AML-193 (cell line): ENCODE measurements at places on chromosomes 2 and 18.

DNA sequence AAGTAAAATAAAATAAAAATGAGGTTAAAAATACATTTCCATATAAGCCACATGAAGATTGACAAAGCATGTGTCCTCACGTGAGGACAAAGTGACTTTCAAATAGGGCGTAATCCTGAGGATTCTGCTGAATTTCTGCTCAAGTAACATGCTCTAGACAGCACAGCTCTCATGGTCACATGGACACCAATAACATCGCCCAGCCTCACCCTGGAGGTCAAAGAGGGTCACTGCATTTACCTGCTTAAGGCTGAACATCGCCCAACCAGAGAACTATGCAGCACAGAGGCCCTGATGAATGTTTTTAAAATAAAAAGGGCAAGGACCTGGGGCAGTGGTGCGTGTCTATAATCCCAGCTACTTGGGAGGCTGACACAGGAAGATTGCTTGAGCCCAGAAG is 30.2 kb downstream of the TGFBRAP1 start:
- DNase-seq: no peak

DNA sequence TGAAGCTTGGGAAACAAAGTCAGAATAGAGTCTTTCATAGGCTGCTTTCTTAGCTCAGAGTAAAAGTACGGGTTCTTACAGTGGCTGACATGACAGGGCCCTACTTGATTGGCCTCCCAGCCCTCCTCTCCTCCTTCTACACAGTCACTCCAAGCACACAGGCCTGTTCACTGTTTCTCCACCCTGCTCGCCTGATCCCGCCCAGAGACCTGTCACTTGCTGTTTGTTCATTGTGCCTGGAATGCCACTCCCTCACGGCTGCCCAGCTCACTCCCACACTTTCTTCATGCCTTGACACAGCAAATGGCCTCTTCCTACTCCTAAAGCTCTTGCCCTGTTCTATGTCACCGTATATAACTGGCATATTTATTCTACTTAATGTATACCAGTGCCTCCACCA is 104.8 kb downstream of the MAP4K4 start:
- no peak for DNase-seq

- no peak for DNase-seq
These were observed 40.9 kb downstream of the RBBP8 start for GRCh38 chr18:22974001-22974400.

GRCh38 chr2:9844036-9844483 is 786 bp downstream of the TAF1B start:
- DNase-seq: no peak

GRCh38 chr2:193272011-193272410 is 1077.3 kb upstream of the TMEFF2 start:
- DNase-seq: peak; percentile 2

GRCh38 chr2:72155151-72155550 is 7.5 kb upstream of the CYP26B1 start:
- DNase-seq: no peak

DNA sequence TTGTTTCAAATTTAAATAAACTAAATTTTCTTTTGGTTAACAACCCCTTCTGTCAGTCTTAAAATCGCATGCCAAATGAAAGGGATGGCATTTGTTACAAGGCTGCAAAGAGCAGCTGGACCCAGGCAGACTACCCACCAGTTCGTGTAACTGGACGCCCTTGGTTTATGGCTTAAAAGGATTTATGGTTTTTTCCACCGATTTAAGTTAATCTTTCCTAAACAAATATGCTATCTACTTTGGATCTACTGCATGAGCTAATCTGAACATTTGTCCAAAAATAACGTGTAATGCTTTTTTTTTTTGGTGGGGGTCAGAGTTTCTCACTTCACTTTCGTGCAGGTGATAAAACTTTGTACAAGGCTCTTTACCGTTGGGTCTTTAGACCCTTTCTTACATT is 62.9 kb downstream of the DIS3L2 start:
- DNase-seq: no peak

DNA sequence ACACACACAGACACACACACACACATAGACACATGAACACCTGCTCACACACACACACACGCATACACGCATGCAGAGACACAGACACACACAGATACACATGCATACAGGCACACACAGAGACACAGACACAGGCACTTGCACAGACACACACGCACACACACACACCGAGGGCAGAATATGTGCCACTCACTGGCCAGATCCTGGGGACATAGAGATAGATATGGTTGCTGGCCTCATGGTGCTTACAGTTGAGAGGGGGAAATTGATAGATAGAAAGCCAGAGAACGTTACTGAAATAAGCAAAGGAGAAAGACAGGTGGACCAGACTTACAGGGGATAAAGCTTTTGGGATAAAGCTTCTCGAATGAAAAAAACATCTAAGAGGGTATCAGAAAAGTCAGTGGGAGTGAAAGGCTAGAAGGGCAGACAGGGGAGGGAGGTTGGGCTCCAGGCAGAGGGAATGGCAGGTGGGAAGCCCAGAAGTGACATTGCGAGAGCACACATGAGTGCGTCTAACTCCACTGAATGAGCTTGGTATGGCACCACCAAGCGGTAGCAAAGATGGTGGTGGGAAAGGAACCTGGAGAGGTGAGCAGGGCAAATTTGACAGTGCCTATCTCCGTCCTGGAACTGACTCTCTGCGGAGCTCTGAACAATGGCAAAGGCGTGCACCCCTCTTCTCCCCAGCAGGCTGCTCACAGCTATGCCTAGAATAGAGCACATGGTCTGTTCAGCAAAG is 390.1 kb upstream of the TRIB2 start:
- DNase-seq: no peak

DNA sequence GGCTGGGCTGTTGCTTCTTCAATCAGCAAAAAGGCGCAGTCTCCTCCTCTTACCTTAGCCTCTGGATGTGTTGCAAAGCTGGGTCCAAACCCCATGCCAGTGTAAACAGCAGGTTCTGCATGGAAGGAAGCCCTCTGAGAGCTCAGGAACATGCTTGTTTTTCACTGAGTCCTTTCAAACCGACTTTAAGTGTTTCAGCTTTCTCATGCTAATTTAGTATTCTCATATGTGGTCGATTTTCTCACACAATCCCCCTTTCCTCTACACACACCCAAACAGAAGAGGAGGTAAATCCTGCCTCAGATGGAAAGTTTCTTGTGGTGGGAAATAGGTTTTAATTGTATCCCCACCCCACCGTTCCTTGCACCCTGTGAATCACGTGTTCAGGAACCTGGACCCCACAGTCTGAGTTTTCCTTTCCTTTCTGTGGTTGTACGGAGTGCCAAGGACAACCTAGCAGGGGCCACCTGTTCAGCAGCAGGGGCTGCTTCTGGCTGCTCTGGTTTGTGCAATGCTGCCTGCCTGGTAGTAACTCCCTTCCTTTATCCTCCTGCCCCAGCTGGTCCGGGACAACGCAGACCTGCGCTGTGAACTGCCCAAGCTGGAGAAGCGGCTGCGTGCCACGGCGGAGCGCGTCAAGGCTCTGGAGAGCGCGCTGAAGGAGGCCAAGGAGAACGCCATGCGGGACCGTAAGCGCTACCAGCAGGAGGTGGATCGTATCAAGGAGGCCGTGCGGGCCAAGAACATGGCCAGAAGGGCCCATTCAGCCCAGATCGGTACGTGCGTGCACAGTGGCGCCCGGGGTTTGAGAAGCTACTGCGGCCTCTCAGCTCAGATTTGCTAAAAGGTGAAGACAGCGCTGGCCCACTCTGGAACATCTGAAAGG is 28.7 kb upstream of the LYPD6B start:
- no peak for DNase-seq

GRCh38 chr2:96864343-96865091 is 5.4 kb downstream of the SEMA4C start:
- DNase-seq: no peak

GRCh38 chr2:54038835-54039234 is 68.0 kb upstream of the PSME4 start:
- no peak for DNase-seq

DNA sequence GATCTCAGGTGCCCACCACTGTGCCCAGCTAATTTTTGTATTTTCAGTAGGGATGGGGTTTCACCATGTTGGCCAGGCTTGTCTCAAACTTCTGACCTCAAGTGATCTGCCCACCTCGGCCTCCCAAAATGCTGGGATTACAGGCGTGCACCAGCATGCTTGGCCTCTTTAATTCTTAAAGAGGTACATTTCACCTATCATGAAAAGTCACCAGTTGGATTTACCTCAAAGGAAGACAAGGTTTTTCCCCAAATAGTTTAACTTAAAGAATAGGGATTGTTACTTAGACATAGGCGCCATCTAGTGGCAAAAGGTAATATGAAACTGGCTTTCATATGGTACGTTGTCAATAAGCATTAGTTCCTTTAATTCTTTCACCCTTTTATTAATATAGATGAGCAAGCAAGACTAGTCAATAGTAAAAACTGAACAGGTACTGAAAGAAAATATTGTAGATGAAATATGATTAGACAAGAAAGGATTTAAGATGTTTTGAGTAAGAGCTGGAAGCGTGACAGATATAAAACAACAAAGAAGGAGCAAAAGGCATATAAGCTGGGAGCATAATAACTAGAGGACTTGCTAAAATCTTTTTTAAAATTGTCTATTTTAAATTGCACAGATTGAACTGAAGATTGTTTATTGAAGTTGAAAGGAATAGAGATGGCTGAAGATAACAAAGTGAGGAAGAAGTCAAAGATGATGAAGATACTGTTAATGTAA is 35.0 kb upstream of the PSMD14 start:
- peak; percentile 77 for DNase-seq

DNA sequence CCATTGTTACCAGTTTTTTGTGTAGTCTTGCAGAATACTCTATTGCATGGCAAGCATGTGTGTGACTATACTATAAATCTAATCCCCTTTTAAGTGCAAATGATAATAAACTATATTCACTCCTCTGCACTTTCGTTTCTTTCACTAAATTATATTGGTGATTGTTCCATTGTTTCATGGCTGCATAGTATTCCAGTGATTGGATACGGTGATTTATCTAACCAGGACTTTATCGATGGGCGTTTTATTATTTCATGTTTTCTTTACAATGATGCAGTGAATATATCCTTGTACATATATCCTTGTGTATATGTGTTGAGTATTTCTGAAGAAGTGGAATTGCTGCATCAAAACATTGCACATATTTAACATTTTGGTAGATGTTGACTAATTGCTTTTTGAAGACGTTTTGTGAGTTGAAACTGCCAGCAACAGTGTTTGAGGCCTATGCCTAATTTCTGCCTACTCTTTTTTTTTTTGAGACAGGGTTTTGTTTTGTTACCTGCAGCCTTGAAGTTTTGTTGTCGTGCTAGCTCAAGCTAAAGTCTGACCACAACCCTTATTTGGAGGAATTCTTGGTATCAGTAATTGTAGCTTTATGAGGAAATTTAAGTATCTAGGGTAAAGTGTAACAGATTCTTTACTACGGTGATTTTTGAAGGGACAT is 2.7 kb downstream of the MIB1 start:
- no peak for DNase-seq

DNA sequence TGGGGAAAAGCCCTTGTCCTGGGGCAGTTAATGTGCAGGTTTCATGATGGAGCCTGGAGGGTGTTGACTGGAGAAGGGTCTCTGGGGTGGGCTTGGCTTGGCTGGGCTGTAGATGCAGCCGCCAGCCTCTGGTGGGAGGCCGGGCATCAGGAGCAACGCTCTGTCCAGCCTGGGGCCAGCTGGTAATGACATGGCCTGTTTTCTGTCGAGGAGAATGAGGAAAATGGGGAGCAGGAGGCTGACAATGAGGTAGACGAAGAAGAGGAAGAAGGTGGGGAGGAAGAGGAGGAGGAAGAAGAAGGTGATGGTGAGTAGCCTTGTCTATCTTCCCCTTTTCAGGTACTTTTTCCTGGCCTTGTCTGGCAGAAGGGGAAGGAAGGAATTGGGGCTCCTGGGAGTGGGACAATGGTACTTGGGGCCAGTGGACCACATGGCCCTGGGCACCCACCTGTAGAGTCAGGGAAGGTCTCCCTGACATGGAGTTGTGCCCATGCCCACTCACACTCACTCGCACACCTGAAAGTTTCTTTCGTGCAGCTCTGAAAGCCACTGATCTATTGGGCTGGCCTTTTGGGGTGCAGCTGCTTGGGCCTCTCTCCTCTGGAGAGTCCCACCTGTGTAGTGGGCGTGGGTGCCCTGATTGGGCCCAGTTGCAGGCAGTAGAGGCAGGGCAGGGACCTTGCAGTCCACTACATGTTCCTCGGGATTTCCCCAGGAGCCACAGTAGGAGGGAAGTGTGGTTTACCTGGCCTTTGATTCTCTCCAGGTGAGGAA is 3.5 kb downstream of the PTMA start:
- DNase-seq: no peak

GRCh38 chr2:106159866-106160785 is 34.0 kb downstream of the UXS1 start:
- DNase-seq: no peak

DNA sequence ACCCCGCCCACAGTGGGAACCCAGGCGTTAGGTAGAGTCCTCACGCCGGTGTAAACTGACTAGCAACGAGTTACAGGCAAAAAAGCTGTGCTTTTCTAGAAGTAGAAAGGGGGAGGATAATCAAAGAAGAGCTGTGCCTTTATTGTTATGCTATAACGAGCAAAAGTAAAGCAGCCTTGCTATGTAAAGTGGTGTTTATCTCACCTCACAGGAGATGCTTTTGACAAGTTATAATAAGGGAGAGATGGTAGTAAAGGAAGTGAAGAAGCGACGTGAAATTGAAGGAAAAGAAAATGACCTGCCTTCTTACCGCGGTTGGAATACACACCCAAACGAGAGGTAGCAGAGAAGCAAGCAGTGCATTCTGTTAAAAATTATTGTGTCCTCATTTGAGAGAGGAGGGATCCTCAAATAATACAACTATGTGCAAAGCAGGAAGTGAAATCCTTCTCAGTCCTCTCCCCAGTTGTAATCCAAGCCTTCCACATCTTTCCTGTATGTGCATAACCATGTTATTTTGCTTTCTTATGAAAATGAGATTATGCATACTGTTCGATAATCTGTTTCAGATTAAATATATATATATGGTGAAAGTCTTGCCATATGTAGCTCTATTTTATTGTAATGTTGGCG is 962 bp downstream of the TANK start:
- no peak for DNase-seq

- no peak for DNase-seq
These were observed 401.2 kb downstream of the PTH2R start for GRCh38 chr2:208807756-208808155.

DNA sequence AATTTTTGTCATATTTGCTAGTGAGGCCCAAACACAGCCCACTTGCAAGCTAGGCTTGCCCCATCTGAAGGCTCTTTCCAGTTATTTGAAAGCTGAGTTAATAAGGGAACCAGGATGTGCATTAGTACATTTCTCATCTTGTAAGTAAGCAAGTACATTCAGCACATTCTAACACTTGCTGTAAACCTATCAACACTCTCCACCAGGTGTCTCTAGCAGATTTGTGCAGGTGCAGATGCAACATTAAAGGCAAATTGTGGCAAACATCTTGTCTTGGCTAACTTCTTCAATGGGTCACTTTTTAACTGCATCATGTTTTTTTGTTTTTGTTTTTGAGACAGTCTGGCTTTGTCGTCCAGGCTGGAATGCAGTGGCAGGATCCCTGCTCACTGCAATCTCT is 25.3 kb upstream of the MFSD6 start:
- peak; percentile 1 for DNase-seq

- DNase-seq: no peak
These were observed 14.9 kb downstream of the RBMS1 start for GRCh38 chr2:160478660-160479059.
